ENCODE measurements at places on chromosomes 13 and 19. TPM values are rescaled to one million over a fixed set of nuclear protein-coding genes. Genes with fewer than 3 reads are reported as not detected.

Gene RGL3
- not detected for total RNA-seq

Gene LIN7B
- total RNA-seq: 4.7 TPM

Gene STK11
- 62.5 TPM for total RNA-seq

Gene SIGLEC5
- total RNA-seq: not detected

Gene MAMSTR
- 1.0 TPM for total RNA-seq

Gene MYPOP
- 5.9 TPM for total RNA-seq

Gene VN1R4
- total RNA-seq: not detected

Gene LRRC4B
- not detected for total RNA-seq

Gene MEIS3
- not detected for total RNA-seq

Gene KIR2DL1
- 0.34 TPM for total RNA-seq
